ENCODE measurements at places on chromosomes 7 and 10. TPM values are rescaled to one million over a fixed set of nuclear protein-coding genes. Genes with fewer than 3 reads are reported as not detected.

DNA sequence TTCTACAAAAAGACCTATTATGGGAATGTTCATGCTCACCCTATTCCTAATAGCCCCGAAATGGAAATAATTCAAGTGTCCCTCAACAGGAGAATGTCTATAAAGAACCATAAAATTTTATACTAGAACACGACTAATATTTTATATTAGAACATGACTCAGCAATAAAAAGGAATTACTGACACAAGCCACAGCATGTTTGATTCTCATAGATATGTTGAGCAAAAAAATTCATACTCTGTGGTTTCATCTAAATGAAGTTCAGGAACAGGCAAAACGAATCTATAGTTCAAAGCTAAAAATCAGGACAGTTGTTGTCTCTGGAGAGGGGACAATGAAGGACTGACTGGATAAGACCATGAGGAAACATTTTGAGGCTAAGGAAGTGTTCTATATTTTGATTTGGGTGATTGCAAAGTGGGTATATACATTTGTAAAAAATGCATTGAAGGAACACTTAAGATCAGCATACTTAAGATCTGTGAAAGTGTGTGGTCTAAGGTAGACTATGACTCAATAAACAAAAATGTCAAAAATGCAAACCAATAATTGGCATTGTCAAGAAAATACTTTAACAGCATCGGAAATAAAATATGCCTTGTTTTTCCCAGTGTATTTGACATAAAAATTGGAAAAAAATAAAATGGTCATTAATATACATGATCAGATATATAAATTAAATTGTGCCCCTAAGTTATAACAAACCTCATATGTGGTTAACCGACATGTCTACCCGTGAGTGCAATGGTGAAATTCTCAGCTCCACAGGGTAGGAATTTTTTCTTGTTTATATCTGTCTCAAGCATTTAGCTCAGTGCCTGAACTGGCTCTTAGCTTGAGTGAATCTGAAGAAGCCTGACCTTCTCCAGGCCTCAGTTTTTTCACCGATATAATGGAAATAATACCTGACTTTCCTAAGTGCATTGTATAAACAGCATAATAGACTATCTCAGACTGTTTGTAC, 124.9 kb upstream of the CTTNBP2 start:
- DNase-seq: no peak
- H3K4me1 ChIP-seq: no peaks in the 10 kb centered on the region
- H3K36me3 ChIP-seq: no peaks in the 10 kb centered on the region
- no peak overlapping the region for H3K27ac ChIP-seq

The MAT1A gene
- 0.29 TPM for total RNA-seq

DNA sequence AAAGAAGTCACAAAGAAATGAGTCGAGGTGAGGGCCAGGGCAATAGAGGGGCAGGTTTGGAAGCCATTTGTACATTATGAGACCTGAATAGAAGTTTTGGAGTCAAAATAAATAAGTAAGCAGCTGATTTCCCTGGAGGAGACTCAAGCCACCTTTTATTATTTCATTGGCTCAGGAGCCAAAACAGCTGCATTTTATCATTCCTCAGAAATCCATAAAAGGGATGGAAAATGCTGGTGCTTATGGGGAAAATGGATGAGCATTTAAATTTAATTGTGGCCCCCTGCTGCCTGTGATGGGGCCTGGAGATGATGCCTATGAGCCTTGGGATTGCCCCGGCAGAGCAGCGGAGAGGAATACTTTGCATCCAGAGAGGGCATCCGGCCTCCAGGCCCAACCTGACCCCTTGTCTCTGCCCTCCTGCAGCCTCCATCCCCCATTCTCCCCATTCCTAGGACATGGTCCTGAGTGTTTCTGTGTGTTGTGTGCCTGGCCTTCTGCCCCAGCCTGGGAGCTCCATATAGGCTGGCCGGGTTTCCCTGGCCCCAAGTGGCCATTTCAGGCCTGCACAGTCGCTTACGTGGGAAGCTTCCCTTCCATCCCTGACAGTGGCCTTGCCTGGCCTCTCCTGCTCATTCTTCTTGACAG, 296.8 kb upstream of the ZMIZ1 start:
- H3K4me1 ChIP-seq: no peaks in the 10 kb centered on the region
- H3K36me3 ChIP-seq: no peaks in the 10 kb centered on the region
- H3K27ac ChIP-seq: no peak overlapping the region
- DNase-seq: no peak

GRCh38 chr7:13731643-13732042, 257.8 kb downstream of the ETV1 start:
- H3K27ac ChIP-seq: no peak overlapping the region
- no peak overlapping the region for H3K4me3 ChIP-seq
- no peak for DNase-seq
- no peaks in the 10 kb centered on the region for H3K36me3 ChIP-seq
- H3K27me3 ChIP-seq: no peaks in the 10 kb centered on the region

DNA sequence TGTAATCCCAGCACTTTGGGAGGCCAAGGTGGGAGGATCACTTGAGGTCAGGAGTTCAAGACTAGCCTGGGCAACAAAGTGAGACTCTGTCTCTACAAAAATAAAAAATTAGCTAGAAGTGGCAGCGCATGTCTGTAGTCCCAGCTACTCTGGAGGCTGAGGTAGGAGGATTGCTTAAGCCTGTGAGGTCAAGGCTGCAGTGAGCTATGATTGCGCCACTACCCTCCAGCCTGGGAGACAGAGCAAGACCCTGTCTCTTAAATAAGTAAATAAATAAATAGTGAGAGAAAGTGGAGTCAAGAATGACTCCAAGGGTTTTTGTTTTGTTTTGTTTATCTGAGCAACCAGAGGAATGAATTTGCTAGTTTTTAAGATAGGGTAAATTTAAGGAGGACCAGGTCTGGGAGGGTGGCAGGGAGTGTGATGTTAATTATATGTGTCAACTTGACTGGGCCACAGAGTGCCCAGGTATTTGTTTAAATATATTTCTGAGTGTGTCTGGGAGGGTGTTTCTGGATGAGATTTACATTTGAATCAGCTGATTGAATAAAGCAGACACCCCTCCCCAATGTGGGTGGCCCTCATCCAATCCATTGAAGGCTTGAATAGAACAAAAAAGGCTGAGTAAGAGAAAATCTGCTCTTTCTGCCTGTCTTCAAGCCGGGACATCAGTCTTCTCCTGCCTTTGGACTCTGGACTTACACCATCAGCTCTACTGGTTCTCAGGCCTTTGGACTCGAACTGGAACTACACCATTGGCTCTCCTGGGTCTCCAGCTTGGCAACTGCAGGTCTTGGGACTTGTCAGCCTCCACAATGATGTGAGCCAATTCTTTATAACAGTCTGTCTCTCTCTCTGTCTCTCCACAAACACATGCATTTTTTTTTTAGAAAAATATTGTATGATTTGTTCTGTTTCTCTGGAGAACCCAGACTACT, 23.5 kb downstream of the IMPDH1 start:
- H3K27me3 ChIP-seq: no peaks in the 10 kb centered on the region
- no peak overlapping the region for H3K27ac ChIP-seq
- H3K36me3 ChIP-seq: no peaks in the 10 kb centered on the region
- H3K4me3 ChIP-seq: no peak overlapping the region

The NET1 gene
- total RNA-seq: 17.3 TPM
